Bronchial epithelial cell (primary cell): ENCODE measurements at places on chromosomes 7 and 10.

- DNase-seq: no peak
These were observed 87.8 kb upstream of the LRRC4 start for GRCh38 chr7:128119036-128119435.

GRCh38 chr7:24864214-24864817, 107.1 kb upstream of the GSDME start:
- no peak for DNase-seq

GRCh38 chr7:99379043-99379577, 4.6 kb downstream of the ARPC1B start:
- DNase-seq: peak; percentile 88

DNA sequence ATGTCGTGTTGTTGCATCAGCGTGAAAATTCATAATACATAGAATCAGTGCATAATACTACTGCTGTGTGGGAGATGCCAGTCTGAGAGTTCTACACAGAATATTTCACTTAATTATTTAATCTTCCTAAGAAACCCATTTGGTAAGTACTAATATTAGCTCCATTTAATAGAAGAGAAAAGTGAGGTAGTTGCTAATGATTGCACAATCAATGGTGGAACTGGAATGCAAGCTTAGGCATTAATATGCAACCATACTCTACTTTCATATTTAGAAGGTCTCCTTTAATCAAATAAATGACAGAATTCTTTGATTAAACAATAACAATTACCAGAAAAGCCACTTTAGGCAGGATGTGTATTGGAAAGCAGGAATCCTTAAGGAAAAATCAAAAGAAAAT, 660.7 kb upstream of the PHF14 start:
- no peak for DNase-seq

DNA sequence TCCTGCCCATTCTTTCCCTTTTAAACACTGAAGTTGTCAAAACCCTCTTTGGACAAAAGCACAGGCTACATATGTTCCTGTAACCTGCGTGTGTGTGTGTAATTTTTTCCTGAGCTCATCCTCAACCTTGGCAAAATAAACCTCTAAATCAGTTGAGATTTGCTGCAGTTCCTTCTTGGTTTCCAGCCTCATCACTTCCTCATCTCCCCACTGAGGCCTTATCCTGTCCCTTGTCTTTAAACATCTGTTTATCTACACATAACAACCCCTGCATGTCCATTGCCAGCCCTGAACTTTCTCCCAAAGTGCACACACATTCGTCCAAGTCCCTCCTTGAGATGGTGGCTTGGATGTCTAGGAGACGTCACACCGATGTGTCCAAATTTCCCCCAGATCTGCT, 35.5 kb downstream of the LYZL2 start:
- no peak for DNase-seq

DNA sequence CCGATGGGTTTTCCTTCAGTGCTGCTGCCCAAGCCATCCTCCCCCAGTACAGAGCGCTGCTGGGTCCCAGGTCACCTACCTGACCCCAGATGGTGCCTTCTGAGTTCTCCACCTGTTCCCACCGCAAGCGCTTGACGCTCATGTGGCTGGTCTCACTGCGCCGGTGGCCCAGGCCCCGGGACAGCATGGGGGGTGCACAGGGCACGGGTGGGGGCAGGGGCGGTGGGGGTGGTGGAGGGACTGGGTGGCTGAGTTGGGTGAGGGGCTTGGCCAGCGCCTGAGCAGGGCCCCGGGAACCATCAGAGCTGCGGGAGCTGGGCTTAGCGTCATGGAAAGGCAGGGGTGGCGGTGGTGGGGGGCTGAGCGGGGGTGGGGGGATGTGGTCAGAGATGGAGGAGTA, 43.4 kb downstream of the GRID2IP start:
- DNase-seq: no peak

DNA sequence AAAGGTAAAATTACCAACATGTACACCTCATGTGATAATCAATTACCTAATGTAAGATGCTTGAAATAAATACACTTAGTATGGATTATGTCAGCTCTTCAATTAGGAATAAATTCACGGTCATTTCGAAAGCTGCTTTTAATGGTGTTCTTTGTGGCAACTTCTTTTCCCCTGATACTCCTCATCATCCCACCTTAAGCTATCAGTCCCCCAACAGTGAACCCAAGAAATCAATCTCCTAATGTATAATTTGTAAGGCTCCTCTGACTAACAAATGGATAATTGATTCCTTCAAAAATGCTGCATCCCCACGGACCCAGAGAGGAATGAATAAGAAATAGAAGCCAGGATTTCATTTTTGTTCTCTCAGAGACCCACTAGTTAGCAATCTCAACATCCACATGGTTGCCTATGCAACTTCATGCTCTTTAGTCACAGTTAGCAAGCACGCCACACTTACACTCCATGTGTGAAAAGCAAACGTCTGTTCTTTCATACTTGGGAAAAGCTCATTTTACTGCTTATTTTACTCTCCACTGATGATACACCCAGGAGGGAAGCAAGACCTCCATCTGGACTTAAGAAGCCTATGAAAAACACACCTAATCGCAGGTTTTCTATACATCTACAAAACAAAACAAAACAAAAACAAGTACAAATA, 70.1 kb downstream of the VPS41 start:
- no peak for DNase-seq

- DNase-seq: no peak
These were observed 21.8 kb downstream of the IFT22 start for GRCh38 chr7:101299511-101300464.

GRCh38 chr10:103653581-103654037, 160.1 kb downstream of the NEURL1 start:
- no peak for DNase-seq

DNA sequence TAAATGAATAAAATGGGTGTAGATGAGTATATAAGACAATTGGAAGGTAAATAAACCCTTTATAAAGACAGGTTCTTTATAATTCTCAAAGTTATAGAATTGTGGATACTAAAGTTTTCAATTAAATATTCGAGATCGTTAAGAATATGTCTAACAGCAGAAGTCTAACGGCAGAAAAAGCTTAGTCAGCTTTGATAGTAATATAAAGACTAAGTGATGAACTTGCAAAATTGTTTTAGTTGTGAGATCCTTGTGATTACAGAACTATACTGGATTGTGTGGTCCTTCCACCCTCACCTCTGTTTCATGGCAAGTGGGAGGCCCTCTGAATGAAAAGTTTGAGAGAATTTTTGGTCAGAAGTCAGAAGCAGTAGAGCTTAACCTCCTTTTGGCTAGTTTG, 2.3 kb downstream of the THNSL1 start:
- DNase-seq: no peak

- DNase-seq: no peak
These were observed 27.7 kb upstream of the INSIG1 start for GRCh38 chr7:155269766-155270585.

DNA sequence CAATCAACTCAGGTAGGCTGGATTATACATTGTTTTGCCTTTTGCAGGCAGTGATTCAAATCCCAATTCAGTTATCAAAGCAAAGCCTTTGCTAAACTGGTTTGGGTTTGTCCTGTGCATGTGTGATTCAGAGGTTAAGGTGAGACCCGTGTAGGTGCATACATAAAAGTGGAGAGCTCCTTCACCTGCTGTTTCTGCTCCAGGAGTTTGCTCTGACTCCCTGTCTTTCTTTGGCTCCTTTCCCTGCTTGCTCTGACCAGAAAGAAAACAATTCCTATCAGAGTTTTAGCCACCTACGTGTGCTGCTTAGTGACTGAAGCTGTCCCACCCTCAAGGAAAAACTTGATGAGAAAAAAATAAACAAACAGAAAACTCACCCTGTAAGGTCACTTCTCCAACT, 101.1 kb downstream of the TPST1 start:
- peak; percentile 74 for DNase-seq

DNA sequence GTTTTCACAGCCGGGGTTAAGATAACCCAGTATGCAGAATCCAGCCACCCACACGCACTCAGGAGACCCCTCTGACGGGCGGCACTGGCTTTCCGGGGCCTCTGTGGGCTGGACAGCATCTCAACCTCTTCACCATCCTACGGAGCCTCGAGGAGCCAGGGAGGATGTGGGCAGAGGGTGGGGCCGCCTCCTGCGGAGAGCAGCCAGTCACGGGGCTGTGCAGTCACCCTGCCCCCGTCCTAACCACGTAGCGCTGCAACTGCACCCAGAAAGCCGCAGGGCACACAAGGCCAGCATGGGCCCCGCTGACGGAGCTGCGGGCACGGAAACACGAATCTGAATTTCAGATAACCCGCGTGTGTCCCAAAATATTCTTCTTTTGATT, 270.3 kb downstream of the ELFN1 start:
- DNase-seq: no peak

- DNase-seq: no peak
These were observed 129.7 kb downstream of the MARCHF5 start for GRCh38 chr10:92420546-92421275.

- DNase-seq: no peak
These were observed 1.5 kb upstream of the MEST start for GRCh38 chr7:130490311-130490791.

- DNase-seq: no peak
These were observed 29.0 kb downstream of the AGAP3 start for GRCh38 chr7:151115121-151115835.

GRCh38 chr10:74728225-74728624, 98.2 kb upstream of the KAT6B start:
- peak; percentile 12 for DNase-seq

GRCh38 chr10:12788277-12788676, 213.2 kb downstream of the CCDC3 start:
- DNase-seq: no peak

- no peak for DNase-seq
These were observed 25.3 kb upstream of the ACSM6 start for GRCh38 chr10:95168694-95169093.

- no peak for DNase-seq
These were observed 107.5 kb upstream of the SDK1 start for GRCh38 chr7:3193379-3194120.

DNA sequence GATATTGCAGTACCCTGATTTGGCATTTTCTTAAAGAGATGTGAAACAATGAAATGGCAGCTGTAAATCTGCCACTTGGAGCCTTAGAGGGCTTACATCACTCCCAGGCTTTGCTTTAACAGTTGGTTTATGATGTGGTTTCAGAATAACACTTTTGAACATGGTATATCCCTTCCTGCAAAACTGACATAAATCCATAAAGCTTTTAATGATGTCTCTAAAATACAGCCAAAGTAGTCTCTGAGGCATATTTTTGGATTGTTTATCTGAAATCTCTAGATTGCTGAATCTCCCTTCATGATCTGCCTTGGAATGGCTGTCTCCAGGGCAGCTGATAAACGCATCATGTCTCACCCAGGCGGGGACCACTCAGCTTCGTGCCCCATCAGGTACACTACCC, 377.8 kb upstream of the C7orf33 start:
- no peak for DNase-seq

GRCh38 chr10:132602614-132603013, 65.0 kb downstream of the INPP5A start:
- no peak for DNase-seq

DNA sequence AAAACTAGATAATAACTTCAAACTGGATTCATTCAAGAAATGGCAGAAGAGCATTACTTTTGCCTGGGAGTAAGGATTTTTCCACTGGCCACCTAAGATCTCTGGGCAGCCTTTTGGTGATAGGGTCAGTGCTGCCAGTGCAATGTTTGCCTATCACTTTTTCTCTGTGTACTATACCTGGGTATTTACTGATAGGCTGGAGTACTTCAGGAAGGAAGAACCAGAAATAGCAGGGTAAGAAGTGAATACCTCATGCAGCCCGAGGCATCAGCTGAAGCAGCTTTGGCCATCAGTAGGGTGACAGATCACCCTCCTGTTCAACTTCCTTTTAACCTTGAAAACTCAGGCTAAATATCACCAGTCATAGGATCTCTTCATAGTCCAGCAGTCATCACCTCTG, 5.5 kb upstream of the PAPSS2 start:
- DNase-seq: peak; percentile 37

DNA sequence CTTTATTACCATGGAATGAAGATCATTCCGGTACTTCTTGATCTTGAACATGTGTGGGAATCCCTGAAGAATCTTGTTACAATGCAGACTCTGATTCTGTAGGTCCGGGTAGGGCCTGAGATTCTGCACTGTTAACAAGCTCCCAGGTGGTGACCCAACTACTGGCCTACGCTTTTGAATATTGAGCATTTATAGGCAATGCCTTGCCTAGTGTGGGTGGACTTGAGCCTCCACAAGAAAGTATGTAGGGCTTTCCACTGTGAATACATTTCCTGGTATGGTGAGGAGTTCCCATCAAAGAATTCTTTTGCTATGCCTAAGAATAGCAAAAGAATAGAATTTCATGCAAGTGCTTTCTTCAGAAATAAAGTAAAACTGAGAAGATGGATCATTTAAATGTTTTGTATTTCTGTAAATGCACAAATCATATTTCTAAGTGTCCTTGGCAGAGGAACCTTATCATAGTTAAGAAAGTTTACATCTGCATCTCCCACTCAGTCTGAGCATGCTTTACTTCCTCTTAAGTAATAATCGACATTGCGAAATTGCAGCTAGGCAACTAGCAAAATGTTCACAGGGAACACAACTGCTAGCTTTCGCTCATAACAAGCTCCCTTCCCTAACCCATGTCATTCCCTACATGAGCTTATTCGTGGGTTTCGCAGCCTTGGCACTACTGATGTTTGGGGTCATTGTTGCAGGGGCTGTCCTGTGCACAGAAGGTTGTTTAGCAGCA, 71.4 kb downstream of the AHR start:
- DNase-seq: peak; percentile 93

GRCh38 chr7:47622946-47623640, 41.2 kb upstream of the TNS3 start:
- peak; percentile 55 for DNase-seq

DNA sequence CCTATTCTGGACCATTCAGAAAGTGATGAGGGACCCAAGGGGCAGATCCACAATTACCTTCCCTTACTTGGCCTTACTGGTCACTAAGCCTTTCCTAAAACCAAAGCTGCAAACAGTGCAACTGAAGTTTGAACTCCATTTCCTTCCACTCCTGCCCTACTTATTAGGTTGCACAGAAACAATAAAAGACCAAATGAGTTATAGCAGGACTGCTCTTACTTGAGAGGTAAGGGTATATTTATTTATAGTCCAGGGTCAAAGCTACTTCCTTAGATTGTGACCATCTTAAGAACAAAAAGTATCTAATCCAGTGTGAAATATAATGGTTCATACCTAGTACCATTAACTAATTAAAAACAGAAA, 27.0 kb downstream of the CDK6 start:
- DNase-seq: no peak

GRCh38 chr10:44458671-44459413, 73.9 kb upstream of the CXCL12 start:
- DNase-seq: no peak

- DNase-seq: no peak
These were observed 259.6 kb downstream of the SUGCT start for GRCh38 chr7:40394400-40394799.

- DNase-seq: no peak
These were observed 115.7 kb downstream of the CCDC71L start for GRCh38 chr7:106545275-106545674.

DNA sequence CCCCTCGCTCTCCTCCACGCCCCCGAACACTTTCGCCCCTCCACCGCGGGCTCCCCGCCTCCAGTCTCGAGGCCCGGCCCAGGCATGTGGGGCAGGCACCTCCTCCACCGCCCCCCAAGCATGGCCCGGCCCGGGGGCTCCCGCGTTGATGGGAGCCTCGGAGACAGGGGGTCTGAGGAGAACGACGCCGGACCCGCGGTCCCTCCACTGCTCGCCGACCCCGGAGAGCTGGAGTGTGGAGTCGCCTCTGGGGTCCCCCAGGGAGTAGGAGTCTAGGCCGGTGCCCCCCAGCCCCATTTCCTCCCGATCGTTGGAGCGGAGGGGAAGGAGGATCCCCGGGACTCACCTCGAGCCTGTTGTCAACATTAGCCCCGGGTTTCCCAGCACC, 206 bp downstream of the UPF2 start:
- no peak for DNase-seq

GRCh38 chr10:84257343-84258020, 12.6 kb downstream of the RGR start:
- DNase-seq: no peak
